SHP77 treated with DMSO at 0.1 percent for 48 hours (cell line): ENCODE measurements at places on chromosomes 2 and 18.

GRCh38 chr2:70029814-70030409 is 57.4 kb upstream of the PCBP1 start:
- DNase-seq: no peak

DNA sequence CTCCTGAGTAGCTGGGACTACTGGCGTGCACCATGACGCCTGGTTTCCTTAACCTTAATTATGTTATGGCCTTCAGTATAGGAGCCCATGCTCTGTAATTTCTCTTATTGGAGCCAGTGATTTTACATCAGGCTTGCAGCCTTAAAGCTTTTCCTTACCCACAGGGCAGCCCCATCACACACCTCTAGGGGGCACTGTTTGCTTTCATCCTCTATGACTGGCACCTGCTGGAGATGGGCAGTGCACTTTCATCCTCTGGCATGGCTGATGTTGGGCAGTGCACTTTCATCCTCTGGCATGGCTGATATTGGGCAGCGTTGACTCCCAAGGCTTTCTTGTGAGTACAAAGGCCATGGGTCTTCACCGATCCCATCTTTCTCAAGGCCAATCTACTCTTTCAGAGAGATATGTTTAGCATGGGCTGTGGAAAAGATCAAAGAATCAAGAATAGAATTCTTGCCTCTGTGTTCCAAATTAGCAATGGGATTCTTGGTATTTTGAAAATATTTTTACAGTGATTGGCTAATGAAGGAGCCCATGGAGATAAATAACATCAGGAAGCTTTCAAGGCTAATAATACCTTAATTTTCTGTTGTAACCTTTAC is 80.7 kb upstream of the MEX3C start:
- DNase-seq: peak; percentile 9

GRCh38 chr2:25341011-25341727 is 556 bp downstream of the DNMT3A start:
- DNase-seq: no peak

- DNase-seq: no peak
Measured at GRCh38 chr2:98324181-98324580, 22.1 kb upstream of the CNGA3 start.

DNA sequence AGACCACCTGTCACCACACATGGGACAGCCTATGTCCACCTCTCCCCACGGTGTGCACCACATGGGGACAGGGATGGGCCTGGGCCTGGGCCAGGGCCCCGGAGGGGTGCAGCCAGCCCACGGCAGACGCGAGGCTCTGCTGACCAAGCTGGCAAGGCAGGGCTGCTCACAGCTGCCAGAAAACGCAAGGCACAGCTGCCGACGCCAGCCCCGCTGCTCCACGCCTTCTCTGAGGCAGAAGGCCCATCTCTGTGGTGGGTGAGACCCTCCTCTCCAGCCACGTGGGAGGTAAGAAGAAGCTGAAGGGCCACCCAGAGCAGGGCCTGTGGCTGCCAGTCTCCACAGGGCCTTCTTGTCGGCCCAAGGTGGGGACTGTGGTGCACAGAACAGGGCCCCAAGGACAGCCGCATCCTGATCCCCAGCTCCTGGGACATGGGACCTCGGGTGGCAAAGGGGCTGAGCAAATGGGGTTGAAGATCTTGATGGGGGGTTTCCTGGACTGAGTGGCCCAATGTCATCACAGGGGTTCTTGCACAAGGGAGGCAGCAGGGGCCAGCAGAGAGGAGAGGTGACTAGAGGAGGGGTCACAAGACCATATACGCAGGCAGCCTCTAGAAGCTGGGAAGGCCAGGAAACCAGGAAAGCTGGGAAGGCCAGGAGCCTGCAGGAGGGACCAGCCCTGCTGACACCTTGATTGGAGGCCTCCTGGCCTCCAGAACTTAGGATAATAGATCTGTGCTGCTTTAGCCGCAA is 72.3 kb downstream of the NDUFA10 start:
- DNase-seq: no peak
